Naive thymus-derived CD4-positive, alpha-beta T cell (primary cell): ENCODE measurements at places on chromosomes 11 and 22. TPM values are rescaled to one million over a fixed set of nuclear protein-coding genes. Genes with fewer than 3 reads are reported as not detected.

PNPLA3 gene
- not detected for total RNA-seq

LTO1 gene
- total RNA-seq = 75.6 TPM

OR5T2 gene
- total RNA-seq = not detected in 2 replicates

GTPBP1 gene
- total RNA-seq = 79.1 TPM

CCDC87 gene
- 0.17 and 0.18 TPM in 2 replicates for total RNA-seq

MMP10 gene
- not detected for total RNA-seq

AIFM3 gene
- total RNA-seq = 9.0 TPM

PANX2 gene
- 2.0 TPM for total RNA-seq

GRAP2 gene
- 108 TPM for total RNA-seq

CHST1 gene
- not detected for total RNA-seq

SLC22A6 gene
- not detected for total RNA-seq
